ENCODE measurements at places on chromosomes 2 and 18.

- no peak for DNase-seq
These were observed 15.9 kb downstream of the ARHGEF4 start for GRCh38 chr2:130852521-130853115.

GRCh38 chr18:9861933-9862332, 23.8 kb upstream of the TXNDC2 start:
- no peak for DNase-seq

- DNase-seq: no peak
These were observed 3.4 kb downstream of the NCOA1 start for GRCh38 chr2:24494410-24494809.

- DNase-seq: no peak
These were observed 66.6 kb downstream of the RIF1 start for GRCh38 chr2:151476287-151476686.

DNA sequence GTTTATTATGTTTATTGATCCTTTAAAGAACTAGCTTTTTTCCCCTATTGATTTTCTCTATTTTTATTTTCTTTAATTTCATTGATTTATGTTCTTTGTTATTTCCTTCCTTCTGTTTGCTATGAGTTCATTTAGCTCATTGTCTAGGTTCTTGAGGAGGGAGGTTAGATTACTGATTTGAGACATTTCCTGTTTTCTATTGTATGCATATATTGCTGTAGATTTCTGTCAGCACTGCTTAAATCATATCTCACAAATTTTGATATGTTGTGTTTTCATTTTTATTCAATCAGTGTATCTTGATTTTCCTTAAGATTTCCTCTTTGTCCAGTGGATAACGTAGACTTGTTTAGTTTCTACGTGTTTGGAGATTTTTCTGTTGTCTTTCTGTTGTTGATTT, 43.4 kb downstream of the PTPN4 start:
- DNase-seq: no peak

- no peak for DNase-seq
These were observed 59.4 kb upstream of the XPO1 start for GRCh38 chr2:61597300-61598289.

DNA sequence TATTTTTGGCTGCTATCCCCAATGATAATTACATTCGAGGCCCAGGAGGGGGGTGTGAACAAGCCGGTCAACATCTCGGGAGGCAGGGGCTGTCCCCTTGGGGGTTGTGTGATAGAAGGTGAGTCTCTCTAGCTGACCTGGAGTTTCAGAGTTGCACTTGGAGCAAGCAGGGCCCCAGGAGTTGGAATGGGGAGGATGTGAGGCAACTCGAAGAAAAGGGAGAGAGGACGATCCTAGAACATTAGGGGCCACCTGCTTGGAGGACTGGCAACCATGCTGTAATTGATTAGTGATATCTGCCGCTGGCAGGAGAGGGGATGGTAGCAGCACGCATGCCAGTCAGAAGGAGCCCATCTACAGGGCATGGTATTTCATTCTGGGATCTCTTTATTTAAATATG, 122.6 kb downstream of the CTIF start:
- DNase-seq: no peak

GRCh38 chr2:224038049-224038829, 847 bp downstream of the SERPINE2 start:
- no peak for DNase-seq

- DNase-seq: no peak
These were observed 1432.6 kb upstream of the TMEFF2 start for GRCh38 chr2:193627187-193627926.

DNA sequence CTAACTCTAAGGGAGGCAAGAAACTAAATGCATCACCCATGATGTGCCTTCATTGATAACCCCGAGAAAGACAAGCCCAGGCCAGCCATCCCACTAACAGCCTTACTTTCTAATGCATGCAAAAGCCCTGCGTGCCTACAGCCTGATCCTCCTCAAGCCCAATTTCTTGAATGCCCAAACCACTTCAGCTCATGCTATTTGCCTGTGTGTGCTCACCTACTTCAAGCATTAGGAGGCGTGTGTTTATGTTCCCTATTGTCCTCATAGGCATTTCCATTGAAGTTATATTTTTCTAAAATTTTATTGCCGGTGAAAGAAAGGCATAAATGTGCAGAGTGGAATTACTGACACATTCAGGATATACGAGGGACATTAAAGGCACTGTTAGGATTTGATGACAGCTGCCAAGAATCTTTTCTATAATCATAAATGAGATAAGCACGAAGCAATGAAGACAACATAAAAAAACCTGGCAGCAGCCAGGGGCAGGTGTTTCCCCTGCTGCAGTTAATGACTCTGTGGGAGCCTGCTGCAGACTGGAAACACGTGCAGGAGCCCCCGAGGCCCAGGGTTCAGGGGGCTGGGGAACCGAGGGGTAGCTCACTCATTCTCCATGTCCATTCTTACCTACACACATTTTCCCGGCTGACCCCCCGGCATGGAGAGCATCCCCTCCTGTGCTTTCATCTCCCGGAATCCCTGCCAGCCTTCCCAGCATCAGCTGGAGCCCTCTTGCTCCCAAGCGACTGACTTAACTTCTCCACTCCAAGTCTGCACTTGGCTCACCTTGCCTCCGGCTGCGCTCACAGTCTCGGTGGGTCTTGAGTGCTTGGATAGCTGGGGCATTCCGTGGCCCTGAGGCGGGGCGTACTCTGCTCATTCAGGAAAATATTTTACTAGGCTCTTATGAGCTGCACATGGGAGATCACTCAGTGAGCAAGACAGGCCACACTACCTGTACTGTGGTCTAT, 292.3 kb upstream of the SIX2 start:
- DNase-seq: peak; percentile 54

DNA sequence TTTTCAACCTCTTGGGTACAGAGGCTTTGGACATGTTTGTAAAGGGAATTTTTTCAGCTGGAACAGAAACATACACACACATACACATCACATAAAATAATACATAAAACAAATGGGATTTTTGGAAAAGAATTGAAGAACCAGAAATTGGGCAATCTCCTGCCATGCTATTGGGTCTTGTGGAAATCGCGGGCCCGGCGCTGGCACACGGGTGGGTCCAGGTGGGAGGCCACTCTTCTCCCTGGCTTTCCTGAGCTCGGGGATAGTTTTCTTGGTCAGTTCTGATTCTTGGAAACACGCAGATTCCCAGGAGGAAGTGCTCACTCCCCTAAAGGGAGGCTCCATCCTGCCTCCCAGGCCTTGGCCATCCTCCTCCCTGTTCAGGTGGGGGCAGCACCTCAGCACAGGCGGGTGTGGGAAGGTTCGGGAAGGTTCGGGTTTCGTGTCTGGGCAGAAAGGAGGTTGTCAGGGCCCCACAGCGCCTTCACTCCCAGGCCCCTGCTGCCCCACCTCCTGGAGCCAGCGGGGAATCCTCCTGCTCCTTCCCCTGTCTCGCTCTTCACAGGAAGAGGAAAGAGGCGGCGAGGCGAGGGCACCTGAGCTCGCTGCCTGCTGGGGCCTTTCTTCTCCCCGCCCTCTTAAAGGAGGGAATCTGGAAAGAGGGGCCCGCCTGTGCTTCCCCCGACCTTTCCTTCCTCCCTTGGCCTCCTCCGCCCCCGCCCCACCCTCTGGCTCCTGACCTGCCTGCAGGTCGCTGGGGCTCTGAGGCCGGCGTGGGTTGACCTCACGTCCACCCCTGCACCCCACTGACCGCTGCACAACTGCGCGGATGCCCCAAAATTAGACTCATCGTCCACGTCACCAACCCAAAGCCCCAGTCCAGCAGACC, 97.8 kb upstream of the PXDN start:
- no peak for DNase-seq

DNA sequence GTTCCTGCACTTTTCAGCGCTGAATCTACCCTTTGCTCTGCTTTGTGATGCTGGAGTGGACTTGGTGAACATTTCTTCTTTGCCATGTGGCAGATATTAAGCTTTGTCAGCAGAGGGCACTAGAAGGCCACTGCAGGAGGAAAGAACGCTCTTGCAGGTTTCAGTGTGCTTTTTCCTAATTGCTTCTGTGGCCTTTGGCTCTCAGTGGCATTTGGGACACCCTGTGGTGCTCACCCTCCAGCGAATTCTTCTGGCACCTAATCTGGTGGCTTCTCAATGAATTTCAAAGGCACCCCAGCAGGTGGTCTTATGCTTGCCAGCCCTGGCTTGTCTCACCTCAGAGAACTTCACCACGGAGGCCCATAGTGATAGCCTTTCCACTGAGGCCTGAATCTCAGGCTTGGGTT, 146.7 kb downstream of the MYO3B start:
- DNase-seq: peak; percentile 47

- DNase-seq: no peak
These were observed 27.7 kb downstream of the POLE4 start for GRCh38 chr2:74985978-74986609.

GRCh38 chr2:235839226-235839625, 329.0 kb downstream of the GBX2 start:
- DNase-seq: no peak

GRCh38 chr2:158772306-158773078, 22.6 kb upstream of the DAPL1 start:
- no peak for DNase-seq

DNA sequence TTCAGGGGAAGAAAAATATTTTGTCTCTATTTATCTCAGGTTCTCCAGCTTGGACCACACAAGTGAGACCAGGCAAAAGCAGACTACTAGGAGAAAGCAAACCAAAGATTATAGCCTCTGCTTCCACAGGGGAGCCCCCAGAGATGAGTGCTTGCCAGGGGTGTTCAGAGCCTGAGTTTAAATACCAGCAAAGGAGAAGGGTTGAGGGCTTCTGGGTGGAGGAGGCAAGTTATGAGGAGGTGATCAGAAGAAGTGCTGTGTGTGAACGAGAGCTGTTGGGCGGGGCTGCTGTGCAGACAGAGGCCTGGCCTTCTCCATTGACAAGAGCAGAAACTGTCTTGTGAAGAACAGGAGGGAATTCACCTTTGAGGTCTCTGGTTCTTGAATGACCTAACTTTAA, 32.8 kb upstream of the PXDN start:
- no peak for DNase-seq

DNA sequence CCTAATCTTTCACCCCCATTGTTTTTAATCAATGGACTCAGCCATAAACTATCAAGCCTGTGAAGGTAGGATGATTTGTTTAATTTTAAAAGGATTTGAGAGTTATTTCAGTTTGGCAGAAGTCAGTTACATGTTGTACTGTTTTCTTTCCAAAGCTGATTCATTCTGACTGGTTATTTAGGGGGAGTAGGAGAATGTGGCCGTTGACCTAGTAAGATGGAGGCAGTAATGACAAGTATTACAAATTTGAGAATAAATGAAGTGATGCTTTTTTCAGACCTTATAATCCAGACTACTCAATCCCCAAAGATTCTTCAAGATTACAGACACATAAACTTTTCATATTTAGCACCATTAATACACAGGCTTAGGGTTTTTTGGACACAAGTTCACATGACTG, 4.3 kb downstream of the EPHA4 start:
- no peak for DNase-seq

Measured in Jurkat, Clone E6-1 (cell line).